AG08396 (cell line): ENCODE measurements at places on chromosomes 6 and 20.

DNA sequence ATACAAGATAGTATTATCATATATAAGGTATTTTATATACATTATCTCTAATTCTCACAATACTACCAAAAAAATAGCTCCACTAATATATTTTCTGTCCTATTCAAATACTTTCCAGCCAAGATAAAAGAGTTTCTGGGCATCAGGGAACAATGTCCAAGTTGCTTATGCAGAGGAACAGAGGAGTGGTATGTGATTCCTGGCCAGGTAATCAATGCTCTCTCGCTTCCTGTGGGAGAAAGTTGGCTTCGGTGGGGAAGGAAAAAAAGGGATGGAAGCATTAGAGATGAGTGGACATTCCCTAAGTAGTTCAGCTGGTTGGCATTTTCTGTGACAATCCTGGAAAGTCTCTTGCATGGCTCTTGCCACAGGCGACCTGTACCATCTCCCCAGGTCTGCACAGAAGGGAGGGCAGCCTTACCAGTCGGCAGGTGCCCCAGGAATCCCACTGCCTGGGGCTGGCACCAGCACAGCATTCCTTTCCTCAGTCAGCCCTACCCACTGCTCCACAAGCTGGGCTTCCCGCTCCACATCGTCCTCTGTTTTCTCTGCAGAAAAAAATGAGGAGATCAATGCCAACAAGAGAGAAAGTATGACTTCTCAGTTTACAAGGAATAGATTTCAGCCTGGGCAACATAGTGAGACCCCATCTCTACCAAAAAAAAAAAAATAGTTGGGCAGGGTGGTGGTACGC is 78.5 kb upstream of the NUP153 start:
- DNase-seq, result no peak

- DNase-seq, result peak; percentile 24
Observed at GRCh38 chr6:127554435-127555006, 22.5 kb upstream of the C6orf58 start.

- no peak for DNase-seq
Observed at GRCh38 chr6:18025596-18025995, 38.2 kb upstream of the KIF13A start.

DNA sequence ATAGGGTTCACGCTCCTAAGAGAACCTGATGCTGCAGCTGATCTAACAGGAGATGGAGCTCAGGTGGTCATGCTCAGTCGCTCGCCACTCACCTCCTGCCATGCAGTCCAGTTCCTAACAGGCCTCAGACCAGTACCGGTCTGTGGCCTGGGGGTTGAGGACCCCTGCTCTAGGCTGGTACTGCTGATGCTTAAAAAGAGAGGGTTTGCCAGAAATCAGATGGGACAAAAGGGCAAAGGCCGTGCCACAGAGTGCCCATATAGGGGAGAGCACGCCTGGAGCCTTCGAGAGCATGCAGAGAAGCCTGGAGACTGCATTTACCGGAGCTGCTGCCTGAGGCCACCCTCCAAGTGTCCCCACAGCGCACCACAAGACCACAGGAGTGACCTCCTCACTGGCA is 75.5 kb downstream of the PTPN1 start:
- DNase-seq, result no peak

GRCh38 chr6:146028252-146028795 is 538 bp upstream of the GRM1 start:
- DNase-seq, result peak; percentile 84

GRCh38 chr6:27296106-27296783 is 15.8 kb downstream of the POM121L2 start:
- peak; percentile 57 for DNase-seq

GRCh38 chr6:105886066-105886813 is 199.9 kb upstream of the PRDM1 start:
- DNase-seq, result no peak
